Posterior cingulate gyrus (tissue), 11 donors: ENCODE measurements at places on chromosomes 12 and 14.

DNA sequence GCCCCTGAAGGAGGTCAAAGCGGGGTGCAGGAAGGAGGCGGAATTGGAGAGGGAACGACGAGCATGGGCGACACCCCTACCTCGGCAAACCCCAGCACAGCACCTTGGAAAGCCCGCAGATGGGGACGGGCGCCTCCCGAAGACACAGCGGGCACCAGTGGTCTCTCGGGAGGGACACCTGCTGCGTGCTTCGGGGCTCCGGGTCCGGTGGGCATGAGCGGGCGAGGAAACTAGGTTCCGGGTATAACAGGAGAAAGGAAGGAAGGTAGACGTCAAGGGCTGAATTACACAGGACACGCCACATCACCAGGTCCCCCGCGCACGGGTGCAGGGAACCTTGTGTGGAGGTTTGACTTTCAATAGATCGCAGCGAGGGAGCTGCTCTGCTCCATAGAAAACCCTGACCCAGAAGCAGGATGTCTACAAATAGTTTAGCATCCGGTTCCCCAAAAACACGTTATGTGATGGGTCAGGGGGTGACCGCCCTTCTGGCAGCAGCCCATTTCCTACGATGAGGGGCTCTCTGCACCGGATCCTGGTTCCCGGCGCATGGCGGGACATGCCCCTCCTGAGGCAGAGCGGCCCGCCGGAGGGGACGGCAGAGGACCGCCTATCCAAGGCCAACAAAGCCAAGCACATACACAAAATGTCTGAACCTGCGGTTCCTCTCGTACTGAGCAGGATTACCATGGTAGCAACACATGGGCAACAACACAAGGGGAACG is 196.9 kb downstream of the ALG10 start:
- peak; percentile 82 for DNase-seq

DNA sequence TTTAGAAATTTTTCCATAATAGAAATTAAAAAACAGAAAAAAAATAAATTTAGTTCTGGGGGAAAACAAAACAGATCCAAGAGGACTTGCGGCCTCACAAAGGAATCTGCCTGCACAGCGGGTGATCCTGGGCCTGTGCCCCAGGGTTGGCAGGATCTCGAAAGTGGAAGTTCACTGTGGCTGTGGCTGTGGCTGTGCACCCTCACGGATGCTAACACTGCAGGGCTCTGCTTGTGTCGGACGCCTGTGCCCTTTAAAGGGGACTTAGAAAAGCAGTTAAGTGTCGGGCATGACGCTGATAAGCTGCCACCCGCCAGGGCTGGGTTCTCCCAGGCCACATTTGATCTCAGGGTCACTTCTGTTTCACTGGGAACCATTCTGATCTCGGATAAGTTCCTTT is 209.1 kb downstream of the TTC7B start:
- DNase-seq = no peak

DNA sequence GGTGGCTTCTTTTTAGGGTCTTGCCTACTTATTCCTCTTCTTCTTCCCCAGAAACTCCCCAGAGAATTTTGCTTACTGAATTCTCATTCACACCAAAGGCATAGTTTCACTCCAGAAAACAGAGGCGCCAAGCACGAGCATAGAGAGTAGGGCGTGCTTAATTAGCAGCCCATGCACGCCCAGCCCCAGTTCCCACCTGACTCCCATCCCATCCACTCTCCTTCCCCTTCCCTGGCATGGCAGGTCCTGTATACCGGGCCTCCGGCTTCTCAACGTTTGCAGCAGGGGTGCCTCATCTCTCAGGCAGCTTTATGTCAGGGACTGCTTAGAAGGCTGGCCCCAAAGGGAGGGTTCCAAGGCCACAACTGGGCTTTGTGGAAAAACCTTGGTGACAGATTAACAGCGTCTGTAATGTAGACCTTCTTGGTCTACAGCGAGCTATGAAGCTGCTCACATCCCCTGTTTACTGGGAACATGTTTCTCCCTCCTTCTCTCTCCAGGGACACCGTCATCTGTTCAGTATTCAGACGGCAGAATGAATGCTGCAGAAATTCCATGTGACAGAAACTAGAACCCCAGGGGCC is 62.7 kb downstream of the ACTN1 start:
- DNase-seq = no peak

DNA sequence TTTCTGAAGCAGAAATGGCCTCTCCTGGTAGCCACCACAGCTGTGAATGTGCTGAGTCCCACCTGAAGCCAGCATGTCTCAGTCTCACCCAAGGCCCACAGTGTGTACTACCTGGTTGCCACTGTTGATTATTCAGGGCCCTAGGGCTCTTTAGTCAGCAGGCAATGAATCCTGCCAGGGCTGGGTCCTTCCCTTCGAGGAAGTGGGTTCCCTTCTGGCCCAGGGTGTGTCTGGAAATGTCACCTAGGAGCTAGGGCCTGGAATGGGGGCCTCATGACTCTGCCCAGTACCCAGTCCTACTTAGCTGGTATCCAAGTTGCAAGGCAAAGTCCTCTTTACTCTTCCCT is 207.4 kb downstream of the SYNE2 start:
- DNase-seq = no peak

DNA sequence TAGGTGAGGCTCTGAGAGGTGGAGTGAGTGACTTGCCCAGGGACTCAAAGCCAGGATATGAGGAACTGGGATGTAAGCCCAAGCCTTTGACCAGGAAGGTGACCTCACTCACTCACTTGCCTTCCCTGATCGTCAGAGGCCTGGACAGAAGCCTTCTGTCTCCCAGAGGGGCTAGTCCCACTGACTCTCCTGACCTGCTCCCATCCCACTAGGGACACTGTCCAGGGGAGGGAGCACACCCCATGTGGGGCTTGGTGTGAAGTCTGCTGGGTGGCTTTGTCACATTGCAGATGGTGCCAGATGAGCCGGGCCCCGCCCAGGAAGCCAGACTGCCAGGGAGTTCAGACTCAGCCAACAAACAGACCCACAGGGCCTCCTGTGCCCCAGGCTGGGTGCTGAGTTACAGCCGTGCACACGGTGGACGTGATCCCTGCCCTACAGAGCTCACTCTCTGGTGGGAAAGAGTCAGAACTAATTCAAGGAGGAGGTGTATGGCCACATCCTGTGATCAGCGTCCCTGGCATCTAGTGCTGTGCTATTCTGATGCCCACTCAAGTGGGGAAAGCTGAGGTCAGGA is 28.3 kb downstream of the MMAB start:
- peak; percentile 80 for DNase-seq

GRCh38 chr12:112974904-112975303 is 3.4 kb upstream of the OAS2 start:
- DNase-seq = no peak

GRCh38 chr14:99129211-99129696 is 142.7 kb downstream of the BCL11B start:
- DNase-seq = no peak

DNA sequence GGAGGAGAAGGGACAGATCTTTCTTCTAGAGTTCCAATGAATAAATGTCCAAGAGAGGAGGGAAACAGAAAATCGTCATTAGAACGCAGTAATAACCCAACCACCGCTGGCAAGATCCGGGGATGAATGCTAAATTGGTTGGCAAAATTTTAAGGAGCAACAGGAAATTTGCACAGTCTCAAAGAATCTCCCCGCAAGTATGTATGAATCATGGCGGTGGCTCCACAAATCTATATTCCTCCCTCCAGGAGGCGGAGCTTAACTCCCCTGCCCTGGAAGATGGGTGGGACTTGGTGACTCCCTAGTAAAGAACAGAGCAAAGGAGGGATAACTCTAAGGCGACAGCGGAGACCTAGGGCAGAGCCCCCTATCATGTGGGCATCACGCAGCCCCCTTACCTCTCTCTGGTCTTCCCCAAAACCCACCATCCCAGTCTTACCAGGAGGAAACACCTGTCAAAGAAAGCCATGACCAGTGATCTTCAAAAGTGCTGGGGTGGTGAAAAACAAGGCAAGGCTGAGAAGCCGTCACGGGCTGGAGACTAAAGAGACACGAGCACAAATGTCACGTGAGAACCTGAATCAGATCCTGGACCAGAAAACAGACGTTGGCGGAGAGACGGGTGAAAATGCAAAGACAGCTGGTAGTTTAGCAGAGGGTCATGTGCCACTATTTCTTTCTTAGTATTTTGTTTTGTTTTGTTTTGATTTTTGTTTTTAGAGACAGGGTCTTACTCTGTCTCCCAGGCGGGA is 125.8 kb downstream of the NCOR2 start:
- DNase-seq = peak; percentile 76

- no peak for DNase-seq
Measured at GRCh38 chr12:18684430-18684829, 53.4 kb downstream of the PLCZ1 start.

DNA sequence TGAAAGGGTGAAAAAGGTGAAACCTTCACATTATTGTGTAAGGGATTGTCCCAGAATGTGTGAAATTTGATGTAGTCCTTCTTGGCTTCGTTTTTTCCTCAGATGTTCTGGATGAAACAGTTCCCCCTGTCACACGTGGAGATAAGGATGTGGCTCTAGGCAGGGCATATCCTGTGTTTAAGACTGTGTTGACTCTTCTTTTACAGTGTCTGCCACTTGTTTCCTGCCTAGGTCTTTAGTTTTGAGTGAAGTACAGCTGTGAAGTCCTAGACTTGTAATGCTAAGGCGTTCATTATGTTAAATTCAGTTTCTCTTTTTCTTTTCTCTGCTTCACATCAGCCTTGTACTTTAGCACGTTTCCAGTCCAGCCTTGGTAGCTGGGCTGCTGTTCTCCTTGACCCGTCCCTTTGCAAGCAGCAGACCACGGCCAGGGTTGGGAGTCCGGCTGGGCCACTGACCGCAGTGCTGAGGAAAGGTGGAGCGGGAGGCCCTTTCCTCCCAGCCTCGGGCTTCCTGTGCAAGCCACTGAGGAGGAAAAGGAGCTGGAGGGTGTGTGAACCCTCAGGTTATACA is 59.1 kb downstream of the RASSF3 start:
- no peak for DNase-seq

DNA sequence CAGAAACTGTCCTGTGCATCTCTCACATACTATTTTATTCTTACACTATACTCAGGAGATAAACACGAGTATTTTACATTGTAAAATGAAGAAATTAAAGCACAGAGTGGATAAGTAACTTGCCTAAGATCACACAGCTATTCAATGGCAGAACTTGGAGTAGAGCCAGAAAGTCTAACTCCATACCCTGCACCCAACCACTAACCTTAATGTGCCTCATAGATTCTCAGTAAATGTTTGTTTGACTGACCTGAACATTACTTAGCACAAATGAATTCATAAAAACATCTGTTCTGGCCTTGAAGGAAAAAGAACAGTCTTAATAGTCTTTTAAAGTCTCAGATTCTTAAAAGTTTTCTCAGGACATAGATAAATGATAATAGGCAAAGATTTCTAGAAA is 83.5 kb upstream of the OVCH1 start:
- DNase-seq = no peak

DNA sequence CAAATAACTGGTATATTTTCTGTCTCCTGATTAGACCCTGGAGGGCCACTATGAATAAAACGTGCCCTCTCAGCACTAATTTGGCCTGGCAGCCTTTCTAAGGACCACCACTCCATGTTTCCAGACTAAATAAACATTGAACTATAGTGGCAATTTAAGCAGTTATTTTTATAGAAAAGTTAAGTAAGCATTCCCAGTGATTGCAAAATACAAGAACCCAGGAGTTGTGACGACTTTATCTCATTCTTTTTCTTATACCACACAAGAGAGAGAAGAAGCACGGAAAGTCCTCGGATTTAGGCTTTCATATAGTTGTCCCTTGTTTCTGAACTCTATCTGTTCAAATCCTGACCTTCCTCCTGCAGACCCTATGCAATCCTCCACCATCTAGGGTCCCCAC is 23.1 kb upstream of the STRAP start:
- no peak for DNase-seq

GRCh38 chr12:86744547-86745212 is 488.5 kb upstream of the MGAT4C start:
- no peak for DNase-seq

GRCh38 chr12:65430006-65430405 is 151.5 kb downstream of the MSRB3 start:
- DNase-seq = no peak

GRCh38 chr12:29533815-29534489 is 36.5 kb upstream of the OVCH1 start:
- no peak for DNase-seq

- no peak for DNase-seq
Measured at GRCh38 chr12:48917857-48918537, 7.3 kb downstream of the FKBP11 start.

DNA sequence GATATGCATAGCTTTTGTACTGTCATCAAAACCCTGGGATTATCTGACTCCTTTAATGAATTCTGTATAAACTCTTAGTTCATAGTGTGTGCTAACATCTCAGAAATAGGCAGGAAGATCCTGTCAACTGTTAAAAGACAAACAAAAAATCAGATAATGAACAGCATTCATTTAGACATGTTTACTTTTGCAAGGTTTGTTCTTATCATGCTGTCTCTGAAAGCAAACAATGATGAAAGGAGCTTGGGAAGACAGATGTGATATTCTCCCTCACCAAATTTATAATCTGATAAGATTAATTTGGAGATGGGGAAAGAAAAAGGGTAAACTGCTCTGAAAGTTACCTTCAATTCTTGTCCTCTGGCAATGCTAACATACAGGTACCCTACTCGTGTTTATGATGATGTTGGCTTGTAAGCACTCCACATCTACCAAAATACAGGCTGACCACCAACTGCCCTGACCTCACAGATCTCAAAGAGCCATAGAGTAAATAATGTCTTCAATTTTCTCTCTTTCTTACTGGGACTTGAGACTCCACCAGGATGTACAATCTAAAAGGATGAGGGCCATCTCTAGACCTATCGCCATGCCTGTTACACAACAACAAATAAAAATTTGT is 233.8 kb downstream of the SSPN start:
- DNase-seq = no peak

DNA sequence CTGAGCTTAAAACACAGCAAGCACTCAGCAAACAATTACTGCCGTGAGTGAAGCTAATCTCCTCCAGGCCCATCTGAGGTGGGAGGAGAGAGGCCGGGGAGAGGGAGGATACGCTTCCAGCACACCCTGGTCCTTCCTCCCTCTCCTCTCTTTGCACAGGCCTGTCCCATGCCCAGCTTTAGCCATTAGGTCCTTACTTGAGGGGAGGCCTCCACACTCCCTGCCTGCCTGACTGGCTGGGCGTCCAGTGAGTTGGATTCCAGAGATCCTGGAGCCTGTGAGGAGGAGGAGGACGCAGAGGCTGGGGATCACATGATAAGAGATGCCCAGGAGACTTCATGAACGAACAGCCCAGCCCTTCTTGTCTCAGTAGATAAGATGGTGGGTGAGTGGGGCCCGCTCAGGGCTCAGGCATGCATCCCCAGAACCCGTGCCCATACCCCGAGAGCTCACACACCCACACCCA is 65.1 kb upstream of the NCOR2 start:
- no peak for DNase-seq

GRCh38 chr14:88463318-88463717 is 77.9 kb downstream of the SPATA7 start:
- DNase-seq = no peak

GRCh38 chr12:100114574-100114973 is 28.1 kb downstream of the BLTP3B start:
- no peak for DNase-seq

- DNase-seq = no peak
Measured at GRCh38 chr12:125889742-125890141, 824.5 kb downstream of the AACS start.

- DNase-seq = peak; percentile 7
Measured at GRCh38 chr14:105146181-105146975, 22.2 kb downstream of the JAG2 start.
